ENCODE measurements at places on chromosomes 7 and 10.

DNA sequence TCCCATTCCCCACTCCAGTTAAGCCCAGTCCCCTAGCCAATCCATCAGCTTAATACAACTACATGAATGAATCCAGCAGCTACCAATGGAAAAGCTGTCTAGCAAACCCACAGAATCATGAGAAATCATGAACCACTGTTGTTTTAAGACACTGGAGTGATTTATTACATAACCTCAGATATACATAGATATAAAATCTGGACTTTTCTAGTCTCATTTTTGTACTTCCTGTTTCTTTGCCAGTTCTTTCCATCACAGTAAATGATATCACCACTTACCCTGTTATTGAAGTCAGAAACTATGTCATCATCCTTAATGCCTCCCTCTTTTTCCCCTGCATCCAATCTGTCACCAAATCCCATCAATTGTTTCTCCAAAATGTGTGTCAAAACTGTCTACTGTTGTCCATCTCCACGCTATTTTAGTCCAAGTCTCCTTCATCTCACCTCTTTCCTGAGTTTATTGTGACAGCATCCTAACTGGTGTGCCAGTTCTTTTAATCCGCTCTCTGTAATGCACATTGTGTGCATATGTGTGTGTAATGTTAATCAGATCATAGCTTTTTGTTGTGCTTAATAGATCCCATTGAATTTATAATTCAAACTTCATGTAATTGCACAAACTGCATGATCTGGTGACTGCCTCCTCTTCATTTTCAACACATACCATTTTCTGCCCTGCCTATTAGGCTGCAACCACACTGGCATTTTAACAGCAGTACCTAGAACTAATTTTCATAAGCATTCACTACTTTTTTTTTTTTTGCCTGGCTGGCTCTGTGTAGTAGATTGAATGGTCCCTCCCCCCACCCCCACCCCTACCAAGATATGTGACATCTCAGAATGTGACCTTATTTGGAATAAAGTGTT lies 56.0 kb downstream of the MKLN1 start:
- DNase-seq, result no peak

DNA sequence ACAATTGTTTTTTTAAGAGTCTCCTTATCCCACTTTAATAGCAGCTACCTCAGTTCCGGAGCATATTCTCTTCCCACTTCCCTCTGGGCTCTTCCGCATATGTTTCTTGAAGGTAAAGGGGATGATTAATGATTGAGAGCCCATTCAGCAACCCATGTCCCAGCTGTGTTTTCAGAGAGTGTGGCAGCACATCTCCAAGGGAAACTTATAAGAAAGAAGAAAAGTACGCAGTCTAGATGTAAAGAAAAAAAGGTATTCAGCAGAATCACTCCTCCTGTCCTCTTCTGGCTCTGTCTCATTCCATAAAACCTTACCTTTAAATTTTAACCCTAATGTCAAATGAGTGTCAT lies 9.7 kb upstream of the ANKRD7 start:
- DNase-seq, result no peak

- no peak for DNase-seq
Measured at GRCh38 chr7:69169386-69169785, 428.9 kb upstream of the AUTS2 start.

GRCh38 chr7:77529279-77529678 lies 7.8 kb upstream of the PTPN12 start:
- no peak for DNase-seq

DNA sequence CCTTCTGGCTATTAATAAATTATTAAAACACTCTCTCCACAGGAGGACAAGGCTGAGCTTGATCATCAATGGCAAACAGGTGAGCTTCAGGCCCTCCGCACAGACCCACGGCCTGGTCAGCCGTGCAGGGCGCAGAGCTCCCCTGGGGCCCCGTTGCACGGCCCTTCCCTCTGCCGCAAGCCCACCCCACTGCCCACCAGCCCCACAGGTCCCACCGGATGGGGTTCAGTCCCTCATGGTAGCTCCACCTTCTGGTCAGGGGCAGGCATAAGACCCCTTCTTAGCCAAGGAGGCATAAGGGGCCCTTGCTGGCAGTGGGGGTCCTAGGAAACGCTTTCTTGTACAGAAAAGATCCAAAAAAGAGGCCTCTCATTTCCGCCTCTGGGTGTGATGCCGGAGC lies 84.6 kb downstream of the MAD1L1 start:
- no peak for DNase-seq

DNA sequence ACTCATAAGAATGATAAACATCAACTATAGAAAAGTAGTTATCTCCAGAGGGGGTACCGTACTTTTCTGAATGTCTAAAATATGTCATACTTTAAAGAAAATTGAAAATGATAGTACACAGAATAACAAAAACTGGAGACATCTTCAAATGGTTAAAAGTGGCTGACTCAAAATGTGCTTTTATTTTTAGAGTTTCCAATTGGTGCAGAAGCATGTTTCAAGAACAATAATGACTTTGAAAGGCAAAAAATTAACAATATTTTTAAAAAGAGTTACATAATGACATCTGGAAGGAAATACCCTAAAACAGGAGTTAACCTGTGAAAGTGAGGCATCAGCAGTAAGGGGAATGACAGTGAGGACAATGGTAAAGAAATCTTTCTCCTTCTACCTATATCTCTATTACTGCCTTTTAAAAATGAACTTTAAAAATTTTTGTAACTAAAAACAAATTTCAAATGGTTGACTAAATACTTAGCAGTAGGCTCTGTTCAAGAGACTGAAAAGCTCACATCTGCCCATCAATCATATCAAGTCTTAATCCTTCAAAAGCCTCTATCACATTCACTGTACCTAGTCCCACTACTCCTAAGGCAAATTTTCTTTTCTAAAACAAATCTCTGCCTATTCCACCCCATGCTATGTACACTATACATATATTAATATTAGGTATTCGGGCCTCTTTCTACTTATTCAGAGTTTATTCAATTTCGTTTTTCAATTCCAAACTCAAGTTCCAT lies 3.0 kb downstream of the ASZ1 start:
- no peak for DNase-seq

DNA sequence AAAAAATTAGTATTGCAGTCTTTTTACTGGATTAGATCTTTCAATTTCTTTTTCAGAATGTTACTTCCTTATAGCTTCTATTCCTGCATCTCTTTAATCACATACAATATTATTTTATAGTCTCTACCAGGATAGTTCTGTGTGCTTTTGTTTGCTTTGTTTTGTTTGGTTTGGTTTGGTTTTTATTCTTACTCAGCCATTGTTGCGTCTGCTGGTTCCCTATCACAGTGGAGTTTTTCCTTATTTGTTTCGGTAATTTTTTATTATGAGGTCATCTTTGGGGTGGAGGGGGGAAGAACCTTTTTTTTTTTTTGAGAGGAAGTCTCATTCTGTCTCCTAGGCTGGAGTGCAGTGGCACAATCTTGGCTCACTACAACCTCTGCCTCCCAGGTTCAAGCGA lies 9.0 kb upstream of the BAIAP2L1 start:
- DNase-seq, result no peak

DNA sequence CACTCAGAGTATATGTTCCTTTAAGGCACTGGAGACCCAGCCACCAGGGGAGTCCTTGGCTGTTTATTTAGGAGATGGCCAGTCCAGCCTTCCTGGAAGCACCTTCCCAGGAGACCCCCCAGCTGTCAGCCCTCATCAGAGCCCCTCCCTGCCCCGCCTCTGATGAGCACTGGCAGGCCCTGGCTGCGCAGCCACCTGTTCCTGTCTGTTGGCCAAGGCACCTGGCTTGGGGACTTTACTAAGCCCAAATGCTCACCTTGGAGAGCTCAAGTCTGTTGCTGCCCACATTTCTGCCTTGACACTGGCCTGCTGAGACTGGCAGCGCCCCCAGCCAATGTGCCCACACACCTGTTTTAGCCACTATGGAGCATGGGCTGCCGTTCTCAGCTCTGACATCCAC lies 124.7 kb downstream of the ELMO1 start:
- DNase-seq, result no peak

GRCh38 chr7:68511281-68511680 lies 1087.0 kb upstream of the AUTS2 start:
- DNase-seq, result no peak

GRCh38 chr10:10891124-10892082 lies 126.3 kb upstream of the CELF2 start:
- no peak for DNase-seq

DNA sequence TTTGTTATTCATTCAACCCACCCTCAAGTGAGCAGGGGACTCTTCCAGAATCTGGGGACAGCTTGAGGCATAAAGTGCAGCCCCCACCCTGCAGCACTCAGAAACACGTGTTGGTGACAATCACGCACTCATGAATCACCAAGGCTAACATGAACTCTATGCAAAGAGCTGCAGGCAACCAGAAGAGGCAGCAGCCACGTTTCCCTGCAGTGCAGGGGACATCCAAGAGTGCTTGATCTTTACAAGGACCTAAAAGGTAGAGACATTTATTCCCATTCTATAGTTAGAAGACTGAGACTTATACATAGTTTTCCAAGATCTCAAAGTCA lies 135.2 kb upstream of the GDF10 start:
- no peak for DNase-seq

- DNase-seq, result no peak
Measured at GRCh38 chr10:90621577-90621976, 236.3 kb downstream of the HTR7 start.

GRCh38 chr7:102992938-102993717 lies 80.3 kb downstream of the LRRC17 start:
- no peak for DNase-seq

- no peak for DNase-seq
Measured at GRCh38 chr10:16653224-16653623, 131.5 kb upstream of the C1QL3 start.

DNA sequence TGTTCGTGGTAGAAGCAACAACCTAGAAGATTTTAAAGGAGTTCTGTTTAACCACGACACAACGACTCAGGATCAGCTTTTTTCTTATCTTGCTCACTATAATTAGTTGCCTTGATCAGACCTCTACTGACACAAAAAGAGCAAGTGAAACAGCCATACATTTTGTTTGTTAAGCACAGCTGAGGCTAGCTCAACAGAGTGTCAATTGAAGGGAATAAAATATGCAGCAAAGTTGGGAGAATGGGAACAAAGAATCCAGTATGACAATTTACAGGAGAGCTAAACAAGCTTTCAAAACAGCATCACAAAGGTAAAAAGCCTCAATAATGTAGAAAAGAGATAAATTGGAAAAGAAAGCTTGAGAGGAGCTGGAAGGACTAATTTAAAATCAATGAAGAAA lies 40.5 kb upstream of the HERPUD2 start:
- no peak for DNase-seq

DNA sequence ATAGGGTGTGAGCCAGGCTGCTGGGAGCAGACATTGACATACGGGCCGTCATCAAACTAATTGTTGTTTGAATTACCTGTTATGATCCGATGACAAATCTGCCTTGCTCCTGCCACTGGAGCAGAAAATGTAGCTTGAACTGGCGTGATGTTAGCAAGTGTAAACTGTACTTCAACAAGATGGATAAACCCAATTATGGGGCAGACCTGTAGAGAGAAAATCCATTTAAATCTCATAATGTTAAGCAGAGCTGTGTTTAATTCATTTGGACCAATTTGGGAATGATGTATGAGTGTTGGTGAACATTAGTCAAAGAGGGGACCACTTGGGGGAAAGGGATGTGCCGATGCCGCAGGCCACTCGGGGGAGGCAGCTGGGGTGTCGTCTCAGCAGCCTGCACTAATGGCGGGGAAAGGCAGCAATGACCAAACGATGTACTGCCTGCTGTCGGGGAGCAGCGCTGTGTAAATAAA lies 27.4 kb downstream of the TCF7L2 start:
- no peak for DNase-seq

GRCh38 chr10:94673614-94674321 lies 9.8 kb upstream of the CYP2C18 start:
- no peak for DNase-seq

GRCh38 chr10:20683345-20683744 lies 213.8 kb downstream of the NEBL start:
- no peak for DNase-seq

DNA sequence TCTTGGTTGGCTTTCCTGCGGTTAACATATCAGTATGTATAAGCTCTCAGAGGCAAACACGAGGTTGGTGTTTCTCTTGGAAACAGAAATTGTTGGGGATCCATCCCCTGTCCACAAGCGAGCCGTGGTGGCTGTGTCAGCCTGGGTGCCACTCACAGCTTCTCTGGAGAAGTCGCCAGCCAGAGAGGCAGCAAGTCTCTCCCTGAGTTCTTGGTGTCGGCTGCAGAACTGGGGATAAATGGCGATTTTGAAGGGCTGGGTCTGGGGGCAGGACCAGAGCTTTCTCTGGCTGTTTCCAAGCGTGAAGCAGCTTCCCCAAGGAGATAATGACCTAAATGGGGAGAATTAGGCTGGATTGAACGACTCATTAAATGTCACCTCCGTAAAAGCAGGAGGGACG lies 335.3 kb downstream of the GLRX3 start:
- DNase-seq, result no peak

GRCh38 chr10:23694446-23694920 lies 255.6 kb downstream of the OTUD1 start:
- no peak for DNase-seq

DNA sequence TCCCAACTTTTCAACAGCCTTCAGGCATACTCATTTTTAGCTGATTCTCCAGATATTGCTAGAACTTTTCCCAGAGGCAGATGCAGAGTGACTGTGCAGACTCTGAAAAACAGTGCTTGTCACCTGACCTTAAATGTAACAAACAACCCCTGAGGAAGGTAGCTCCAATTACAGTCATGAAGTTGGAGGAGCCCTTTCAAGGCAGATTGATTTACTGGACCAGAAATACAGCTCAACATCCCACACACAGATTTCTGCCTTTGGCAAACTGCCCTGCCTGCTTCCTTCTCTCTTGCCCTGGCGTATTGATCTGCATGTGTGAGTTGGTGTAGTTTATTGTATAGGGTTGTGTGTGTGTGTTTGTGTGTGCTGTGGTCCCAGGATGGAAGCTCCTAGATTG lies 38.5 kb downstream of the PYROXD2 start:
- DNase-seq, result no peak

GRCh38 chr7:121428855-121429489 lies 32.9 kb upstream of the FAM3C start:
- DNase-seq, result no peak

GRCh38 chr7:140656548-140657515 lies 15.9 kb upstream of the ADCK2 start:
- no peak for DNase-seq

DNA sequence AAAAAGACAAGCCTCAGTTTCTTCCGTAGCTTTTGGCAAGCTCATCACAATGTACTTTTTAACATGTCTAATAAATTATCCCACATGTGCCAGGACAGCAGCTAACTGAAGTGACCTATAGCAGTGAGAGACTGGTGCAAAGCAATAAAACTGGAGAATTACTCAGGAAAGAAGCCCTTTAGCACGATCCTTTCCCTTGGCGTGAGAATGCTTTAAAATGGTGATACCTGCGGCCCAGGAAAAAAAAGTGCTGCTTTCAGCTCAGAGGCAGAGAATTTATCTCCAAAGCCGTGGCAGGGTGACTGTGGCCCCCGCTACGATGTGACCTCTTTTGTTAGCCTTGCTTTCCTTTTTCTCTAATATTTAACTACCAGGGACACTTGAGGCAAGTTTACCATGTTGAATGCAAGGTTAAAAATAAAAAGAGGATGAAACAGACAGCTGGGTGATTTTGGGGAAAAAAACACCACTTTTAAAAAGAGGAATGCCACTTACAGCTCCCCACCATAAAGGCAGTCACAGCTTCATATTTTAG lies 184.0 kb downstream of the FANK1 start:
- no peak for DNase-seq

GRCh38 chr10:13296476-13296875 lies 3.4 kb downstream of the PHYH start:
- DNase-seq, result no peak

- DNase-seq, result no peak
Measured at GRCh38 chr10:69901628-69902505, 100.2 kb downstream of the COL13A1 start.

GRCh38 chr10:128628252-128628651 lies 502.0 kb upstream of the MKI67 start:
- DNase-seq, result no peak
